ENCODE measurements at places on chromosomes 12 and 14.

GRCh38 chr12:52052468-52053186 lies 1.4 kb downstream of the NR4A1 start:
- peaks cover 36% of the 10 kb centered on the region for H3K4me1 ChIP-seq
- no peak for DNase-seq
- peaks cover 36% of the 10 kb centered on the region for H3K36me3 ChIP-seq
- H3K27me3 ChIP-seq: no peaks in the 10 kb centered on the region
- H3K4me3 ChIP-seq: peak overlapping the region; percentile 72

GRCh38 chr14:79405512-79405910 lies 805.8 kb downstream of the DIO2 start:
- no peaks in the 10 kb centered on the region for H3K27me3 ChIP-seq
- no peaks in the 10 kb centered on the region for H3K36me3 ChIP-seq
- no peak overlapping the region for H3K4me3 ChIP-seq
- no peak for DNase-seq
- no peak overlapping the region for H3K27ac ChIP-seq

GRCh38 chr12:8612629-8613028 lies at the start of gene AICDA:
TSS of gene AICDA (minus strand) at chr12:8612859. CDS start at chr12:8612767, 92 bp downstream.
- H3K4me3 ChIP-seq: no peak within 1 kb of the TSS
- no peaks in the 10 kb centered on the region for H3K36me3 ChIP-seq
- no peaks in the 10 kb centered on the region for H3K27me3 ChIP-seq
- H3K27ac ChIP-seq: no peak within 1 kb of the TSS

- H3K27ac ChIP-seq: no peak overlapping the region
- DNase-seq: no peak
- H3K4me3 ChIP-seq: no peak overlapping the region
- H3K4me1 ChIP-seq: peaks cover 22% of the 10 kb centered on the region
- no peaks in the 10 kb centered on the region for H3K36me3 ChIP-seq
Measured at GRCh38 chr12:11684393-11684792, 34.9 kb downstream of the ETV6 start.

- H3K27me3 ChIP-seq: no peaks in the 10 kb centered on the region
- peak overlapping the region; percentile 29 for H3K4me3 ChIP-seq
- H3K36me3 ChIP-seq: no peaks in the 10 kb centered on the region
- H3K4me1 ChIP-seq: peaks cover 3% of the 10 kb centered on the region
Measured at GRCh38 chr12:13203034-13203922, 6.8 kb downstream of the EMP1 start.

- H3K4me1 ChIP-seq: no peaks in the 10 kb centered on the region
- H3K27ac ChIP-seq: no peak overlapping the region
- H3K4me3 ChIP-seq: no peak overlapping the region
Measured at GRCh38 chr12:95546491-95546813, 4.8 kb downstream of the USP44 start.

DNA sequence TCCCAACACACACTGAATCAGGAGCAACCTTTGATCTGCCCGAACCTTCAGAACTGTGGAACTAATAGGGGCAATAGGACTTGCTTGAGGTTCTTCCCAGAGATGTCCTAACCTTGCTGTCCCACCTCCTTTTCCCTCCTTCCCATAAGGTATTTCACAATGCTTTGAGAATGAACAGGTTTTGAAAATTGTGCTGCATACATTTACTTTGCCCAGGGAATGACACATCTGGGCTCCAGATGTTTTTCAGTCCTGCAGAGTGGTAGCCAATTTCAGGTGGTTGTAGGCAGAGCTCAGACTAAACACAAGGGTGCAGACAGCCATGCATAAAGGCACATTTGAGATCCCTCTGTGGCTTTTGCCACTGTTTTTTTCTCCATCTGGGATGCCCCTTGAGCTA lies 206.7 kb upstream of the PWP1 start:
- no peak overlapping the region for H3K4me3 ChIP-seq
- no peak for DNase-seq
- H3K4me1 ChIP-seq: no peaks in the 10 kb centered on the region
- no peak overlapping the region for H3K27ac ChIP-seq

GRCh38 chr14:104996483-104996882 lies 10.9 kb downstream of the CLBA1 start:
- H3K36me3 ChIP-seq: no peaks in the 10 kb centered on the region
- no peaks in the 10 kb centered on the region for H3K27me3 ChIP-seq
- no peak overlapping the region for H3K4me3 ChIP-seq
- H3K27ac ChIP-seq: no peak overlapping the region
- H3K4me1 ChIP-seq: no peaks in the 10 kb centered on the region
- no peak for DNase-seq

DNA sequence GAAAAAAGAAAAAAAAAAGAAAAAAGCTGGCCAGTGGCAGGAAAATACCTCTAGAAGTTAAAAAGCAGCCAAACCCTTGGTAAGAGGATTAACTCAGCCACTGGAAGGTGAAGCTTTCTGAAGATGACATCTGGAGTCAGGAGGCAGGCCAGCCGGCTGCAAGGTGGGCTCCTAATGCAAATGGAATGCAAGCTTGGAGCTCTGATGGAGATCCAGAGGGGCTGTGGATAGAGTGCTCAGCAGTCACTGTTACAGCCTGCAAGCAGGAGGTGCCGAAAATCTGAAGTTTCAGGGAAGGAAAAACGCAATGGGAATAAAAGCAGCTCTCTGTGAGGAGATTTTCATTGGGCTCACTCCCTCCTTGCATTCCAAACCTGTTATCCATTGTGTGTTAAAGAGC lies 41.0 kb downstream of the GSC start:
- DNase-seq: no peak
- H3K4me1 ChIP-seq: no peaks in the 10 kb centered on the region

DNA sequence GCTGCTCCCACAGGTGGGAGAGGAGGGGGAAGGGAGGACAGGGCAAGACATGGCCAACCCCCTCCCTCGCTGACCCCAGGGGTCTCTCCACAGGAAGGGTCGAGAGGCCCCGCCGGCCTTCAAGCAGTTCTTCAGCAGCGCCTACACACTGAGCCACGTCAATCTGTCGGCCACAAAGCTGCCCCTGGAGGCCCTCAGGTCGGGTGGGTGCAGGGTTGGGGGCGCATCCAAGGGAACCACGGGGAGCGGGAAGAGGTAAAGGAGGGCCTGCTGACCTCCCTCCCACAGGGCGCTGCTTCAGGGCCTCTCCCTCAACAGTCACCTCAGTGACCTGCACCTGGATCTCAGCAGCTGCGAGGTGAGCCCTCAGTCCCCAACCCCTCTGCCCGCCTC lies 6.1 kb downstream of the CARMIL3 start:
- no peaks in the 10 kb centered on the region for H3K27me3 ChIP-seq
- H3K27ac ChIP-seq: no peak overlapping the region
- peaks cover under 1% of the 10 kb centered on the region for H3K4me1 ChIP-seq
- no peak overlapping the region for H3K4me3 ChIP-seq
- H3K36me3 ChIP-seq: no peaks in the 10 kb centered on the region
- DNase-seq: no peak

DNA sequence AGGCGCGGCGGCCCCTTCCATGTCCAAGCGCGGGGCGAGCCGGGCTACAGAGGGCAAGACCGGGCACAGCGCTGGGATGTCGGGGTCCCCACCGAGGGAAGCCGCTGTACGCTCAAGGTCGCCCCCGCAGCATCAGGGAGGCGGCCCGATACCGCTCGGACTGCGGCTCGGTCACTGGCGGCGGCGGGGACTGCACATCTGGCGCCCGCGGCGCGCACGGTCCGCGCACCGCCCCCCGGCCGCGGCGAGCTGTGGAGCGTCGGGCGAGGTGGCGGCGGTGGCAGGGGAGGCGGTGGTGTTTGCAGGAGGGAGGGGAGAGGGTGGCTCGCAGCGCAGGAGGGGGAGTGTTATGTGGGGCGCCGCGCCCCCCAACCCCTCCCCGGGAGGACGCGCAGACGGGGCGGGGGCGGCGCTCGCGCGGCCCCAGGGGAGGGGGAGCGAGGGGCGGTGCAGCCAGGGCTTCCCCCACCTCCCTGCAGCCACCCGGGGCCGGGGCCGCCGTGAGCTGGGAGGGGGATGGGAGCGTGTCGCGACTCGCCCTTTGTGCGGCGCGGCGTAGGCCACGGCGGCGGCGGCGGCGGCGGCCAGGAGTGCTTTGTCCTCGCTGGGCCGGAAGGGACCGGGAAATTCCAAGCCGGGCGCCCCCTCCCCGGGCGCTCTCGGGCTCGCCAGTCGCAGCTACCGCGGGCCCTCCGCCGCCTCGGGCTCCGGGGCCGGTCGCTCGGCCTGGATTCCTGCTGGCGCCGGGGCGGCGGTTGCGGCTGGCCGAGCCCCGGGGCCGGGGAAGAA lies at the start of gene NUAK1:
TSS of gene NUAK1 (minus strand) at position 322 of the 789 bp plus-strand sequence. CDS start at position 21, 301 bp downstream.
- no peaks in the 10 kb centered on the region for H3K36me3 ChIP-seq
- peak; percentile 79 for DNase-seq
- no peaks in the 10 kb centered on the region for H3K27me3 ChIP-seq
- peaks cover 54% of the 10 kb centered on the region for H3K4me1 ChIP-seq

- H3K27me3 ChIP-seq: peaks cover 3% of the 10 kb centered on the region
- DNase-seq: no peak
Measured at GRCh38 chr12:5094986-5095385, 51.3 kb downstream of the KCNA5 start.

DNA sequence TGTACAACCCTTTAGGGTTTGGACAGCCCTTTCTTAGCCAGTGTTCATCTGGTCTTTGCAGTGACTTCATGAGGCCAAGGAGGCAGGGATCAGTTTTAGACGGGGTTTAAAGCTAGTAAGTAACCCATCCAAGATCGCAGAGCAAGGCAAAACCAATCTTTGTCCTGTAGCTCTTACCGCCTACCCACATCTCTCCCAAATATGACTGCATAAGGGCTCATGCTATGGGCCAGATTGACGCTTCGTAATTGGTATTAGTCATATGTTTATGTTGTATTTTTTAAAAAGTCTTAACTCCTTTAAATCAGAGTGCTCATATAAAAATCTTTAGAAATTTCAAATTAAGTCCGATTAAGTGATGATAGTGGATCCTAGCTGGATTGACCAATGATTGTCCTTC lies 3.7 kb upstream of the CLMN start:
- H3K27me3 ChIP-seq: peaks cover 3% of the 10 kb centered on the region
- H3K4me1 ChIP-seq: no peaks in the 10 kb centered on the region

GRCh38 chr12:92431146-92431545 lies 271.6 kb upstream of the PLEKHG7 start:
- no peak overlapping the region for H3K27ac ChIP-seq
- no peaks in the 10 kb centered on the region for H3K4me1 ChIP-seq
- no peaks in the 10 kb centered on the region for H3K36me3 ChIP-seq
- H3K4me3 ChIP-seq: no peak overlapping the region
- no peak for DNase-seq

DNA sequence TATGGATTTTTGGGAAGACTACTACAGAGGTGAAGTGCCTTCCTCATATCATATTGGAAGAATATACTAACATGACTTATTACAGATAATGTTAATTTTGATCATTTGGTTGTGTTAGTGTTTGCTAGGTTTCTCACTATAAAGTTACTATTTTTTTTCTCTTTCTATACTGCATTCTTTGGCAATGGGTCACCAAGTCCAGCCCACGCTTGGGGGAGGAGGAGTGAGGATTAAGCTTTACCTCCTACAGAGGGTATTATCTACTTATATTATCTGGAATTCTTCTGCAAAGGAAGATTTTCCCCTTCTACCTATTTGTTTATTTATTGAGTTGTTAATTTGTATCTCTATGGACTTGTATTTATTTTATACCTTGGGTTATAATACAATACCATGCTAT lies 31.5 kb downstream of the SCN8A start:
- H3K27ac ChIP-seq: no peak overlapping the region
- H3K4me1 ChIP-seq: no peaks in the 10 kb centered on the region
- no peaks in the 10 kb centered on the region for H3K27me3 ChIP-seq

GRCh38 chr12:87679251-87679650 lies 349.9 kb downstream of the C12orf50 start:
- H3K27me3 ChIP-seq: no peaks in the 10 kb centered on the region
- no peaks in the 10 kb centered on the region for H3K4me1 ChIP-seq
- no peak for DNase-seq
- no peak overlapping the region for H3K27ac ChIP-seq
- no peak overlapping the region for H3K4me3 ChIP-seq

DNA sequence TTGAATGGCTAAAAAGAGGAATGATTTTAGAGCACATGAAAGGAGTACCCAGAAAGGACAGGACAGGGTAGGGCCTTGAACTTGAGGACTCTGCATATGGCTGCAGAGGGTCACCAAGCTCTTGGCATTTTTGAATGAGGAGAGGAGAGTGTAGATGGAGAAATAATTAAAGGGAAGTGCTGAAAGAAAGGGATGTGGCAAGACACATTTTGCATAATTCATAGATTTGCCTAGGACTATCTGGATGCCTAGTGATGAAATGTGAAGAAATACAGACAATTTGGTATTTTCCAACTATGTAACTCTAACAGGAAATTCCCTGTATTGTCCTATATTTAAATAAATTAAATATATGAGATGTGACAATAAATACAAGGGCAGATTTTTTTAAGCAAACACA lies 27.5 kb upstream of the MDM1 start:
- no peaks in the 10 kb centered on the region for H3K36me3 ChIP-seq
- DNase-seq: no peak
- no peak overlapping the region for H3K27ac ChIP-seq
- H3K4me3 ChIP-seq: no peak overlapping the region
- H3K27me3 ChIP-seq: no peaks in the 10 kb centered on the region

DNA sequence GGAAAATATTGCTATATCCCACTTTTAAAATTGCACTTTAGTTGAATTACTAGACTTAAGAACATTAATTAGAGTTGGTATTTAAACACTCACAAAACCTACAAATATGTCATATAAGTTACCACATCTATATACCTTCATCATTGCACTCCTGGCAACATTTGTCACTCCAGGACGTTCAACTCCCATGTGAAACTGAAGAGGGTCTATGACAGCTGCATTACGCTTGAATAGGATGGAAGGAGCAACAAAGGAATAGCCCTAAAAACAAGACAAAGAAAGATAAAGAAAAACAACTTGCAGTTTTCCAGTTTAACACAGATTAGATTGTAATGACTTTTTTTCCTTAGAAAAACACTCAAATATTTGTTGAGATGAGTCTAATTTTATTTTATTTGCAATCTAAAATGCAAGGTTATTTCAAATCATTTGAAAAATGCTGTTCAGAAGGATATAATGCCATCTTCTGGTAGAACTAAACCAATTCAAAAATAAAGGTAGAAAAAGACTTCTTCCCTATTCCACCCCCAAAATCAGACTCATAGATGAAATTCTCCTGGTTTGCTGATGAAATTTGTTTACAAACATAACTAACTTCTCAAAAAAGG lies 84.3 kb upstream of the TTC7B start:
- no peak overlapping the region for H3K4me3 ChIP-seq
- no peaks in the 10 kb centered on the region for H3K4me1 ChIP-seq
- DNase-seq: no peak
- no peaks in the 10 kb centered on the region for H3K27me3 ChIP-seq
- H3K36me3 ChIP-seq: peaks cover 44% of the 10 kb centered on the region
- no peak overlapping the region for H3K27ac ChIP-seq

DNA sequence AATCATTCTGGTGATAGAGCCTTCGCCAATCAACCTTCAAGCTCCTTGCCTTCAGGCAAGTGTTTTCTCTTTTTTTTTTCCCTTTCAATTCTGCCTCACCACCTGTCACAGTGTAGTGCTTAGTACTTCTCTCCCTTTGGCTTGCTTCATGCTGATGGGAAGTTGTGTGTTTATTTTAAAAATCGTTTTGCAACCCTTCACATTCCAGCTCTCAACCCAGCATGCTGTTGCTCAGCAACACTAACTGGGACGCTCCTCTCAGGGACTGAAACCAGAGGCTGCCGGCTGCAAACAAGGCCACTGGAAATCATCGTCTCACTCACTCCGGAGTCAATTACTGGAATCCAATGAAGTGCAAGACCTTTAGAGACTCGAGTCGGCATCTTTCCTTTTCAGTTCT lies 342.7 kb downstream of the PRKD1 start:
- H3K27ac ChIP-seq: no peak overlapping the region
- no peaks in the 10 kb centered on the region for H3K27me3 ChIP-seq

- no peak for DNase-seq
- H3K36me3 ChIP-seq: no peaks in the 10 kb centered on the region
- no peak overlapping the region for H3K4me3 ChIP-seq
- no peaks in the 10 kb centered on the region for H3K4me1 ChIP-seq
- H3K27ac ChIP-seq: no peak overlapping the region
- H3K27me3 ChIP-seq: no peaks in the 10 kb centered on the region
Measured at GRCh38 chr12:38817942-38818341, 87.4 kb downstream of the CPNE8 start.
